PC-3 (cell line): ENCODE measurements at places on chromosomes 3 and 15. TPM values are rescaled to one million over a fixed set of nuclear protein-coding genes. Genes with fewer than 3 reads are reported as not detected.

NANOGP8 gene
- total RNA-seq = not detected in 2 replicates

DISP2 gene
- total RNA-seq = 0.87 and 2.7 TPM in 2 replicates

ANKRD28 gene
- 52.1 and 53.0 TPM in 2 replicates for total RNA-seq

GPR62 gene
- total RNA-seq = not detected in 2 replicates

SLC25A20 gene
- 17.7 and 19.0 TPM in 2 replicates for total RNA-seq

TPRG1 gene
- 1.1 and 1.2 TPM in 2 replicates for total RNA-seq

LRRC31 gene
- 0.04 TPM in 1 of 2 replicates, not detected in the other for total RNA-seq

LRRK1 gene
- total RNA-seq = 7.0 and 11.4 TPM in 2 replicates

FAM81A gene
- total RNA-seq = 2.5 and 8.1 TPM in 2 replicates

CIDEC gene
- total RNA-seq = not detected in 2 replicates

PLSCR2 gene
- total RNA-seq = 0.86 TPM in 1 of 2 replicates, not detected in the other

GOLGA8J gene
- not detected in 2 replicates for total RNA-seq

LTF gene
- not detected in 2 replicates for total RNA-seq

MST1R gene
- total RNA-seq = 39.0 and 70.6 TPM in 2 replicates

XCR1 gene
- not detected in 2 replicates for total RNA-seq

BBS4 gene
- total RNA-seq = 7.5 and 18.7 TPM in 2 replicates

SYNM gene
- total RNA-seq = 9.9 and 15.6 TPM in 2 replicates

GP5 gene
- not detected in 2 replicates for total RNA-seq

RARRES1 gene
- 0.73 TPM in 1 of 2 replicates, not detected in the other for total RNA-seq

SUCNR1 gene
- not detected in 2 replicates for total RNA-seq

PIGZ gene
- 1.6 and 3.7 TPM in 2 replicates for total RNA-seq

UMPS gene
- 38.4 and 63.5 TPM in 2 replicates for total RNA-seq

KCNAB1 gene
- not detected in 2 replicates for total RNA-seq

TMEM207 gene
- total RNA-seq = not detected in 2 replicates

ZNF639 gene
- 52.5 and 60.4 TPM in 2 replicates for total RNA-seq

TMC3 gene
- total RNA-seq = not detected in 2 replicates

ZPLD1 gene
- total RNA-seq = 0.15 TPM in 1 of 2 replicates, not detected in the other

SST gene
- not detected in 2 replicates for total RNA-seq

CD96 gene
- not detected in 2 replicates for total RNA-seq

LACTB gene
- 9.2 and 11.2 TPM in 2 replicates for total RNA-seq

LCTL gene
- not detected in 2 replicates for total RNA-seq

ACKR2 gene
- 1.3 and 3.9 TPM in 2 replicates for total RNA-seq

MAGI1 gene
- 8.9 and 12.7 TPM in 2 replicates for total RNA-seq

IL20RB gene
- 0.73 and 1.2 TPM in 2 replicates for total RNA-seq

LMAN1L gene
- not detected in 2 replicates for total RNA-seq

LRTM1 gene
- not detected in 2 replicates for total RNA-seq

SOX14 gene
- not detected in 2 replicates for total RNA-seq

EFHB gene
- not detected in 2 replicates for total RNA-seq
